ENCODE measurements at places on chromosomes 5 and 9.

DNA sequence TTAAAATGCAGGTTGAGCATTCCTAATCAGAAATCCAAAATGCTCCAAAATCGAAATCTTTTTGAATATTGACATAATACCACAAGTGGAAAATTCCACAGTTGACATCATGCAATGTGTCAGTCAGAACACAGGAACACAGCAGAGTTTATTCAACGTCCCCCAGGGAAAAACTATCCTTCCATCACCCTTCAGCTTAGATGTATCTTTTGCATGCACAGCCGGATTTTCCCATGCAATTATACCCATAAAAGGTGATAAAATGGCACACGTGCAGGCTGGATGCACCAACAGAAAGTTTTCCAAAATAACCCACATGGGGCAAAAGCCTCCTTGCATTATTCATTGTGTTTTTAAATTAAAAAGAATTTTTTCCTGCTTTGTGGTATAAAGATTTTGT is 71.2 kb downstream of the RAB24 start:
- no peak for DNase-seq

DNA sequence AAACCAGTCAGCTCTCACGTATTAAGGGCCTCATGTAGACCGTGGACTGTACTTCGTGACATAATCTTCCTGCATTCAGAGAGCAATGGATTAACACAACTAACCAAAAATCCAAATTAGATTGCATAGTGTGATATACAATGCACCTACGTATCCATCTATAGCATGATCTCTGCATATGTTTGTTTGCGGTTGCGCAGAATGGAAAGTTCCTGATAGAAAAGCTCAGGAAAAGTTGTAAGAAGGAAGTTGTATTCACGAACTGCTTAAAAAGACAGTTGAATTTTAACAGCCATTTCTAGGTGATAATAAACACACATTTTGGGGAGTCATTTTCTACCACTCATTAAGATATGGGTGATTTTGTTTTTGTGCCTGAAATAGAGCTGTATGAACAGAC is 869.0 kb downstream of the TLE4 start:
- no peak for DNase-seq

- DNase-seq = peak; percentile 37
Measured at GRCh38 chr9:4297786-4298254, 2.0 kb downstream of the GLIS3 start.

DNA sequence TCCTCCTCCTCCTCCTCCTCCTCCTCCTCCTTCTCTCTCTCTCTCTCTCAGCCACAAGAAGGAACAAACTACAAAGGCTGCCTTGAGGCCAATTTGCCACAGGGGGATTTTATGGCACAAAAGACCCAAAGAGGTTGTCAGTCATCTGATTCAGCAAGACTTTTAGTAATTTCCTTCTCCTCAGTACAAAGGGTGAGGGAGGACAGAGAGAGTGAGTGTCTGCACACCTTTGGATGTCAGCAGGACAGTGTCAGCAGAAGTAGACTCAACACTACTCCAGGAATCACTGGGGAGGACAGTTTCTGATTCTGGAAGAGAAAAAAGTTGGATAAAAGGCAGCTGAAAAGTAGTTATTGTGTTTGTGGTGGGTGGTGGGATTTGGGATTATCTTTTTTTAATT is 13.6 kb downstream of the TIMD4 start:
- no peak for DNase-seq

DNA sequence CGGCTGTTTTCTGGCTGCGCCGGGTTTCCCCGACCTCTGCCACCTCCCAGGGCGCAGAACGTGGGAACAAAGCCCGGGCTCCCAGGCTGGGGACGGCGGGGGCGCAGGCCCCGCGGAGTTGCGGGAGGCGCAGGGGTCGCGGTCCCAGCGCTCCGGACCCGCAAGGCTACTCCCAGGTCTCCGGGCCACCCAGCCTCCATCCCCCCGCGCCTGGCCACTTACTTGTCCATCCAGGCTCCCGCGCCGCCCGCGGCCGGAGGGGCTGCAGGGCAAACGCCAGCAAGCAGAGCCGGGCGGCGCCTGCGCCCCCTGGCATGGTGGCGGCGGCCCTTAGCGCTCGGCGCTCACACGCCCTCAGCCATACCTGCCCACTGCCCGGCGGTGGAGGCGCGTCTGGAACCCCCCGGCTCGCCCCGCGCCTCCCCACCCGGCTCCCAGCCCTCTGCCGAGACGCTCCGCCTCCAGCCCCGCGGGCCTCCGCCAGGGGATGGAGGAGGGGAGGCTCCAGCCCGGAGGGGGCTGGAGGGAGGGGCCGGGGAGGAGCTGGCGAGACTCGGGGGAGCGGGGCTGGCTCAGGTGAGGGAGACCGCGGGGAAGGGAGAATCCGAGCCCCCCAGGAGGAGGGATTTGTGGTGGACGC is at the start of gene ADAM19:
ADAM19 (minus strand) TSS at position 395 of the 640 bp plus-strand sequence; CDS start at position 316, 79 bp downstream.
- peak; percentile 31 for DNase-seq

DNA sequence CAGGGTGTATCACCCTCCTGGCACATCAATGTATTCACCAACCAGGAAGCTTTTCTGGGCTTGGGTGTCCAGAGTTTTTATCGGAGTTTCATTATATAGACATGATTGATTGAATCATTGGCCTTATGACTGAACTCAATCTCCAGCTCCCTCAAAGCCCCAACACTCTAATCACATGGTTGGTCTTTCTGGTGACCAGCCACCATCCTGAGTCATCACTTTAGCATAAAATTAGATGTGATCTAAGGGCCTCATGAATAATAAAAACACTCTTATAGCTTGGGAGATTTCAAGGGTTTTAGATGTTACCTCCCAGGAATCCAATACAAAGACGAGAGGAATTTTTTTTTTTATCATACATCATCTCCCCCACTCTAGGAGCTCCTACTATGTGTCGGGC is 7.7 kb upstream of the PBX3 start:
- no peak for DNase-seq

- no peak for DNase-seq
Measured at GRCh38 chr5:32859211-32859641, 148.1 kb downstream of the NPR3 start.
